Hindlimb muscle (tissue), 1 donor: ENCODE measurements at places on chromosomes 6 and 20.

- DNase-seq: no peak
These were observed 373.8 kb upstream of the JAG1 start for GRCh38 chr20:11047559-11047958.

GRCh38 chr20:34402461-34402860, 39.4 kb downstream of the ITCH start:
- no peak for DNase-seq

- no peak for DNase-seq
These were observed 53.3 kb downstream of the FAM217A start for GRCh38 chr6:4025681-4026080.

GRCh38 chr6:112874881-112875280, 527.8 kb downstream of the RFPL4B start:
- no peak for DNase-seq

- no peak for DNase-seq
These were observed 527.6 kb downstream of the MAFB start for GRCh38 chr20:40161391-40161790.

DNA sequence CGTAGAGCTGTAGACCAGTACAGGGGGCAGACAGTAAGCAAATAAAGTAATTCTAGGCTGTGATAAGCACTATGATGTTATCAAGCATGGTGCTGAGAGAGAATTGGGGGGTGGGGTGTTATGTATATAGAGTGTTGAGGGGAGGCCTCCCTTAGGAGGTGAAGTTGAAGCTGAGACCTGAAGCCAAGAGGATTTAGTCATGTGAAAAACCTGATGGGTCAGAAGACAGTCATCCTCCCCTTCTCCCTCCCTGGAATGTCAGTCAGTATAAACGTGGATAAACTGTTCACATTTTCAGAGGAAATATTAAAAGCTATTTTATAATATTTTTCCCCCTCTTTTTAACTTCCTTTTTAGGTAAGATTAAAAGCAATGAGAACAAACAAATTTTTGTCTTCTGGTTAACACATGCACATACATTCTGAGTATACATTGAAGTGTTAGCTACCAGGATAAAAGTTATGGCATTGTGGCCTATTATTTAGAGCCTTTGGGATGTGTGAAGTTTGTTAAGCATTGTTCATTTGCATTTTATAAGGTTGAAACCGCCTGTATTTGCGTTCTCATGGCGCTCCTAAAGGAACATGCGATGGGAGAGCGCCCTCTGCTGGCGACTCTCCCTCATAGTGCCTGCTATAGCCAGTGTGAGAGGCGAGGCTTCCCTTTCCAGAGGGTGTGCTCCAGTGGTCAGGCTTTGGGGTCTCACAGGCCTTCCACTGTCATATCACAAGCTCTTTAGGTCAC, 35.4 kb upstream of the MAPK13 start:
- peak; percentile 90 for DNase-seq

DNA sequence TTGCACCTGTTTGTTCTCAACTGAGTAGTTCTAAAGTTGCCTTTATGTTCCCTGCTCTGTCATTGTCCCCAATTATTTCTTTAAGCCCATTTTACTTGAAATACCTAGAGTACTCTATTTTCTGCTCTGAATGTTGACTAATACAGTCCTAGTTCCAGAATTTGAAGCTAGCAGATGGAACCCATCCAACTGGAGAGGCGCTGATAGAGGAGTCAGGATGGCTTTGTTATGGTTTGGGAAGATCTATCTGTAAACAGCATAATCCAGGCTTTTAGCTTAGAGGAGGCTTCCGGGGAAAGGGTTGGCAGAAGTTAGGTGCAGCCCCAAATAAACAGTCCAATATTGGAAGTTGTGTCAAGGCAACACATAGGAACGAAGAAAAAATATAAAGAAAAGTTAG, 927.7 kb downstream of the TFAP2A start:
- no peak for DNase-seq

DNA sequence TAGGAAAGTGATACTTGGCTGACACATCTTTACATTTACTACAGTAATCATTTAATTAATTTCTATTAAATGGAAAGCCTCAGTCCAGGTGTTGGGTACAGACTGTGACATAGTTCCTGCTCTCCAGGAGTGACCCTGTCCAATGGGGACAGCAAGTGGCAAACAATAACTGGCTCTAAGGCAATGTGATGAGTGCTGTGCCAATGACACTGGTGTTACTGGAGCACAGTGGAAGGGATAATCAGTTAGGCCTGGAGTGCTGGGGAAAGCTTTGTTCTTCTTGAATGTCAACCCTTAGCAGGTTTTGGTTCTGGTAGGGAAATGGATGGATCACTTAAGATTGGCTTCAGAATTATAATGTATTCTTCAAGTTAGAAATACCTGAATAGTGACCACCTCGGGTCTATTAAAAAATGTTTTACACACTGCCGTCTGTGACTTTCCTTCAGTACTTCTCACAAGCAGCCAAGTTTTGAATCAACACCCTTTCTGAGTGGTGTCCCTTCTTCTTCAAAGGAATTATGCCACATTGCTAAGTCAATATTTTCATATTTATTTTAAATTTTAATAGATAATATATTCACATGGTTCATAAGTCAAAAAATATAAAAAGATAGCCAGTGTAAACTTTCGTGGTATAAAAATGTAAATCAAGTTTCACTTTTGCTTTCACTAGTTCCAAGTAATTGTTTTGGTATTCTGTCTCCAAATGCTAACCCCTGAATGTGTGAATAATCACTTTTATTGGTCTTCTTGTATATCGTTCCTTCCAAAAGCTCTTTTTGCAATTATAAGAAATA, 9.6 kb downstream of the CMTR1 start:
- DNase-seq: no peak

DNA sequence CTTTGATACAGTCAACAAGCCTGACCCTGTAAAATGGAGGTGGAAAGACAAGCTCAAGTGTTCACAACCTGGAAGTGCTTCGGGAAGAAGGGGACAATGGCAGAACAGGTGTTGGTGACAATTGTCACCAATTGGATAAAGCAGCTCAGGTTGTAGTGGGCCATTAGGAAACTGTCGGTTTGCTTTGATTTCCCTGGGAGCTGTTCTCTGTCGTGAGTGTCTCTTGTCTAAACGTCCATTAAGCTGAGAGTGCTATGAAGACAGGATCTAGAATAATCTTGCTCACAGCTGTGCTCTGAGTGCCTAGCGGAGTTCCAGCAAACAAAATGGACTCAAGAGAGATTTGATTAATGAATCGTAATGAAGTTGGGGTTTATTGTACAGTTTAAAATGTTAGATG, 15.0 kb downstream of the CCR6 start:
- no peak for DNase-seq
